ENCODE measurements at places on chromosomes 11 and 22.
A peak's percentile ranks its signal among the peaks of the same experiment; 100 is the strongest.

- peaks cover 2% of the 10 kb centered on the region for H3K36me3 ChIP-seq
- no peaks in the 10 kb centered on the region for H3K27me3 ChIP-seq
- DNase-seq: no peak
- peaks cover 6% of the 10 kb centered on the region for H3K4me1 ChIP-seq
- no peak overlapping the region for H3K27ac ChIP-seq
These were observed 6.3 kb downstream of the AMPD3 start for GRCh38 chr11:10461276-10461790.

DNA sequence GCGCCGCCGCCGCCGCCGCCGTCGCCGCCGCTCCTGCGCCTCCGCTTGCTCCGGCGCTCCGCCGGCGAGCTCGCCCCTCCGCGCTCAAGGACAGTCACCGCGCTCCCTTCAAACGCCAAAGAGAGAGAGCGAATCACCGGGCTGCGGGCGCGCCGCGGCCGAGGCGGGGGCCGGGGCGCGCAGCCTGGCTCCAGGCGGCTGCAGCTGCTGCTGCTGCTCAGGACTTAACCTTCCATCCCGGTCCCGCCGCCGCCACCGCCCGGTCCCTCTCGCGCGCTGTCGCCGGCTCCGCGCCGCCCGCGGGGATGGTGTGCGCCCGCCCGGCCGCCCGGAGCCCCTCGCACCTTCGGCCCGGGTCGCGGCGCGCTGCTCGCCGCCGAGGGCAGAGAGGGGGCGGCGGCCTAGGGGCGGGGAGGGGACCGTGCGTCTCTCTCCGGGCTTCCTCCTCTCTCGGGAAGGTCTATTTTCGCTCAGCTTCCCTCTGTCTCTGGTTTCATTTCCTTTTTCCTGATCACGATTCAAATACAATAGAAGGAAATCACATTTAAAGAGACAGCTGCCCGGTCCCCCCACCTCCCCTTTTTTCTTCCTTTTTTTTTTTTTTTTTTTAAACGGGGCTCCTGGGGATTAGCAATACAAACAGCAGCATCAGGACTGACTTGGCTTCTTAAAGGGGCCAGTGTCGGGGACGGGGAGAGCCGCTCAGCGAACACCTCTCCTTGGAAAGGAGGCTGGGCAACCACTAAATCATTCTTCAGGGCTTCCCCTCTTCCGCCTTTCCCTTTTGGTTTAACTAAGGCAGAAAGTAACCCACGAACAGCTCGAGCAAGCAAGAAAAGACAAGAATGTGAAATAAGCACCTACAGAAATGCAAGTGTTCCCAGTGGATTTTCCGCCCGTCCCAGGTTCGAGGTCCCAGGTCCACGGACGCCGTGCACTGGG is 22.1 kb downstream of the LMO2 start:
- H3K4me1 ChIP-seq: peaks cover 22% of the 10 kb centered on the region
- DNase-seq: no peak
- peak overlapping the region; percentile 36 for H3K27ac ChIP-seq
- peak overlapping the region; percentile 46 for H3K4me3 ChIP-seq
- peaks cover under 1% of the 10 kb centered on the region for H3K36me3 ChIP-seq
- peaks cover 8% of the 10 kb centered on the region for H3K27me3 ChIP-seq

DNA sequence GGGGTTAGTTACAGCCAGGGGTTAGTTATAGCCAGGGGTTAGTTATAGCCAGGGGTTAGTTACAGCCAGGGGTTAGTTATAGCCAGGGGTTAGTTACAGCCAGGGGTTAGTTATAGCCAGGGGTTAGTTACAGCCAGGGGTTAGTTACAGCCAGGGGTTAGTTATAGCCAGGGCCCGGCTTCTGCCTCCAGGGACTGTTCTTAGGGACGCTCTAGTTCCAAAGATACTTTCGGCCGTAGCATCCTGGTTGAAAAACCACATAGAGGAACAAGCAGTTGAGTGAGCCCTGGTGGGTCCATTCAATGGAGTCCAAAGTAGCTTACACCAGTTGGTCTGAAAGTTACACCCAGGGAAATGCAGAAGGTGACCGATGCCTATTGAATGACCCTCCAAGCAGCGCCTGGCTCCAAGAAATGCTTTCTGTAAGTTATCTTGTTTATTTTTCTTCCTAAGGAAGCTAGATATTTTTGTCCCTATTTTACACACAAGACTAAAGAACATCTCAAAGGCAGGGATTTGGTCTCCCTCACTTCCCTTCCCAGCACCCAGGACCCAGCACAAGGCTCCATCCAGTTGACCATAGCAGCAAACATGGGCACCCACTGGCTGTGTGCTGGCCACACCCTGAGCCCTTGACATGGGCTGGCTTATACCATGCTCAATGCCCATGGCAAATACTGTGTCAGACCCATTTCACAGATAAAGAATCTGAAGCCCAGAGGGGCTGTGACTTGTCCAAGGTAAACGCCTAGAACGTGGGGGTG is 49.7 kb upstream of the SHISAL1 start:
- no peak overlapping the region for H3K4me3 ChIP-seq
- peaks cover 46% of the 10 kb centered on the region for H3K4me1 ChIP-seq
- DNase-seq: no peak
- no peak overlapping the region for H3K27ac ChIP-seq
- no peaks in the 10 kb centered on the region for H3K36me3 ChIP-seq

GRCh38 chr11:20474882-20475517 is 87.5 kb downstream of the PRMT3 start:
- no peak for DNase-seq
- H3K27ac ChIP-seq: no peak overlapping the region
- no peak overlapping the region for H3K4me3 ChIP-seq
- no peaks in the 10 kb centered on the region for H3K27me3 ChIP-seq

DNA sequence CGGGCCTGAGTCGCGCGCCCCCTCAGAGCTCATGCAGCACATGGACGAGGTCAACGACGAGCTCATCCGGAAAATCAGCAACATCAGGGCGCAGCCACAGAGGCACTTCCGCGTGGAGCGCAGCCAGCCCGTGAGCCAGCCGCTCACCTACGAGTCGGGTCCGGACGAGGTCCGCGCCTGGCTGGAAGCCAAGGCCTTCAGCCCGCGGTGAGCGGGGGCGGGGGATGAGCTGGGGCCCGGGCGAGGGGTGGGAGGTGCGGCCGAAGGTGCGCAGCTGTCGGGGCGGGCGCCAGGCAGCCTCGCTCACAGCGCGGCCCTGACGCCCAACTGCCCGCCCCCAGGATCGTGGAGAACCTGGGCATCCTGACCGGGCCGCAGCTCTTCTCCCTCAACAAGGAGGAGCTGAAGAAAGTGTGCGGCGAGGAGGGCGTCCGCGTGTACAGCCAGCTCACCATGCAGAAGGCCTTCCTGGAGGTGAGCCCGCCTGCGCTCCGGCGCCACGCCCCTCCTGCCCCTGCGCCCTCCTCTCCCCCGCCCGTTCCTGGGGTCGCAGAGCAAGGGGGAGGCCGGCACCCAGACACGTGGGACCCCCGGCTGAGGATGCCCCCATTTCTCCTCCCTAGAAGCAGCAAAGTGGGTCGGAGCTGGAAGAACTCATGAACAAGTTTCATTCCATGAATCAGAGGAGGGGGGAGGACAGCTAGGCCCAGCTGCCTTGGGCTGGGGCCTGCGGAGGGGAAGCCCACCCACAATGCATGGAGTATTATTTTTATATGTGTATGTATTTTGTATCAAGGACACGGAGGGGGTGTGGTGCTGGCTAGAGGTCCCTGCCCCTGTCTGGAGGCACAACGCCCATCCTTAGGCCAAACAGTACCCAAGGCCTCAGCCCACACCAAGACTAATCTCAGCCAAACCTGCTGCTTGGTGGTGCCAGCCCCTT is 20.5 kb downstream of the EPS8L2 start:
- H3K27ac ChIP-seq: no peak overlapping the region
- H3K4me3 ChIP-seq: no peak overlapping the region
- peaks cover 60% of the 10 kb centered on the region for H3K27me3 ChIP-seq
- DNase-seq: no peak

- H3K27ac ChIP-seq: no peak overlapping the region
- H3K4me1 ChIP-seq: peaks cover 22% of the 10 kb centered on the region
- peaks cover 18% of the 10 kb centered on the region for H3K36me3 ChIP-seq
- no peaks in the 10 kb centered on the region for H3K27me3 ChIP-seq
- no peak for DNase-seq
These were observed 48.2 kb downstream of the MICAL3 start for GRCh38 chr22:17976121-17976520.

DNA sequence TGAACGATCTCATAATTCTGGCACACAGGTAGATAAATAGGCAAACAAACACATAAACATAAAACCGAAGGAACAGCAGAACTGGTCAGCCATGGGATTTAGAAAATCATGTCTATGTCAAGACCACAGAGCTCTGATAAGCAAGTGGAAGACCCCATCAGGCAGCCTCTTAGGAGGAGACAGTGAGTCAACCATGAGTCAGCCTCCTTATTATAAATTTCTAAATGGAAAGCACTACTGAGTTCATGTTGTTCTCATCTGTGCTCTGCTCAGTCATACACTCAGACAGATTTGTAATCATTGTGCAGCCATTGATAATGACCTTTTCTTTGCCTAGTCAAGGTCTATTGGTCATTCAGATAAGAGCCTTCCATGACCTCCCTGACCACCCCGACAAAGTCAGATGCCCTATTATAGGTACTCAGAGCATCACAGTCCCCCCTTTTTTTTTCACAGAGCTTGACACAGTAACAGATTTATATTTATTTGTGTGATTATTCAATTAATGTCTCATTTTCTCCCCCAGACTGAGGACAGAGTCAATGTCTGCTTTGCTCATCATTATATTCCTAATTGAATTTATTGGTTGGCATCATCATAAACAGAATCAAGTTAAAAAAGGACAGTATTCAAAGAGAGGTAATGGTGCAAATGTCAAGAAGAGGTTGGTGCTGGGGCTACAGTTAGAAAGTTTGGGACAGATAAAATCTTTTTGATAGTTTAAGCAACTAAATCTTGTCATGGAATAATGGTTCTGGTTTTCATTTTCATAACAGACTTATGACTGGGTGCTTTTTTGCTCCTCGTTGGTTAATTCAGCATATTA is 579.7 kb upstream of the CCDC90B start:
- no peak overlapping the region for H3K4me3 ChIP-seq
- H3K27me3 ChIP-seq: no peaks in the 10 kb centered on the region
- H3K27ac ChIP-seq: no peak overlapping the region
- no peak for DNase-seq
- H3K4me1 ChIP-seq: no peaks in the 10 kb centered on the region
- H3K36me3 ChIP-seq: no peaks in the 10 kb centered on the region

DNA sequence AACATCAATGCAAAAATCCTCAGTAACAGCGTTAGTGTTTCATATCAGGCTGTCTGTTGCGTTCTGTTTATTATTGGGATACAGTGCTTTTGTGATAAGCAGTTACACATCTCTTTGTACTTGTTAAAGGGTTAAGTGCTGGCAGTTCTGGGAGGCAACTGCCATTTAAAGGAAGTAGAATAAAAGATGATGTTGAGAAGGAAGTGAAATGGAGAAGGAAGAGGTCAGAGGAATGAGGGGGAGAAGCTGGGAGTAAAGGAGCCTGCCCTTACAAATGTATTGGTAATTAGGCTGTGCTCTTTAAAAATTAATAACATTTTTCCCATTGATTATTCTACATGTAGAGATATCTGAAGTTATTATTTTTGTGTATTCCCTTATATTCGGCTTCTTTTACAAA is 674.7 kb downstream of the NTM start:
- DNase-seq: no peak
- no peak overlapping the region for H3K27ac ChIP-seq
- no peak overlapping the region for H3K4me3 ChIP-seq
- no peaks in the 10 kb centered on the region for H3K36me3 ChIP-seq

DNA sequence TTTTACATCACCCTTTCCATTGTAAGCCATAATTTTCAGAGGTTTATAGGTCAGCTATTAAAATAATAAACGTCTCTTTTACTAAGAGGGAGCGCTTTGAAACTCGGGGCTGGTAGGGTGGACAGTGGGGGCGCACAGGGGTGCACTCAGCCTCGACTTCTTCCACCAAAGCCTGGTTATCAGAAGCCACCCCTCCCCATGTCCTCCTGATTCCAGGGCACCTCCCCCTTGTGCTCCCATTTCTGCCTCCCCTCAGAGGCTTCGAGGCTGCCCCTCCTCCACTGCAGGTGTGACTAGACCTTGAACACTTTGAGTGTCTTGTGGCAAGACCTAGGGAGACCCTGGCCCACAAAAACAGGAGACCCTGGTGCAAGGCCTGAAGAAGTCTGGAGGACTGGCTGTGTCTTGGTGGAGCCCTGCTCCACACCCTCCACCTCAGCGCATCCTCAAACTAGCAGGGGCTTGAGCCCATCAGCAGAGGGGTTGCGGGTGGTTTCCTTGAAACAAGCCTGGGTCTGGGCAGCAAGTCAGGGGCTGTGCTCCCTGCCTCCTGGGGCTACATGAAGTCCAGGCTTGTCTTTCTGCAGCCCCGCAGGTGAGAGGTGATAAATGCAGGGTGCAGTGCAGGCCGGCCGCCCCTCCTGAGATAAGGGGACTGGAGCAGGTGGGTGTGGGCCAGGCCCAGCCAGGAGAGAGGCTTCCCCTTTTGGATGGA is 3.0 kb downstream of the CDKN1C start:
- DNase-seq: no peak
- peaks cover 21% of the 10 kb centered on the region for H3K36me3 ChIP-seq
- H3K27ac ChIP-seq: no peak overlapping the region
- no peaks in the 10 kb centered on the region for H3K27me3 ChIP-seq
- H3K4me3 ChIP-seq: peak overlapping the region; percentile 45
- peaks cover 41% of the 10 kb centered on the region for H3K4me1 ChIP-seq

DNA sequence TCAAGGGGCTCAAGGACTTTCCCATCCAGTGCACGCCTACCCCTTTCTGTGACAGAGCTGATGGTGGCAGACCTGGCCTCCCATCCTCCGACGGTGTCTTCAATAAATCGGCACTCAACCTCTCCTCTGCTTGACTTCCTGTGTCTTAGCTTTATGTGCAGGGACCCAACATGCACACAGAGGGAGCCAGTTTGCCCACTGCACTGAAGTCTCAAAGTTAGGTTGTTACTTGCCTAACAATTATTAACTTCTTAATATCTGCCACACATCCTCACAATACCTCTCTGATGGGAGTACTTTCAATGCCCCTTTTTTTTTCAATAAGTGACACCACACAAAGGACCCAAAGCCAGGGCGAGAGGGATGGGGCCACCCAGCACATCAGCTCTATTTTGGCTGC is 3.6 kb downstream of the IZUMO1R start:
- no peak overlapping the region for H3K4me3 ChIP-seq
- no peaks in the 10 kb centered on the region for H3K36me3 ChIP-seq
- no peaks in the 10 kb centered on the region for H3K4me1 ChIP-seq
- no peak for DNase-seq
- no peak overlapping the region for H3K27ac ChIP-seq
- no peaks in the 10 kb centered on the region for H3K27me3 ChIP-seq

DNA sequence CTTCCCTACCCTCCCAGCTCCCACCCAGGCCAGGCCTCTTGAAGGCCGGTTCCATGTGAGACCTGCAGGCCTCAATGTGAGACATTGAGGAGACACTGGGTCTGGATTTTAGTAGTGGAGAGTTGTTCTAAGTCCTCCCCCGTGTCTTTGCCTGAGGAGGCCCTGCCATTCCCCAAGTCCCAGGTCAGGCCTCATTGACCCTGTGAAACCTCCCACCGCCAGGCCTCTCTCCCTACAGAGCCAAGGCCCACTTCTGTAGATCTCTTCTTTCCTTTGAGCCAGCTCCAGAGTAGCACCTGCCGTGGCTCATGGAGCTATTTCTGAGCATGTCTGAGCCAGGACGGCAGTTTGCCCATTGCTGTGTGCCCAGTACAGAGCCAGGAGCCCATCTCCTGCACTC is 1419.6 kb downstream of the TBC1D22A start:
- no peaks in the 10 kb centered on the region for H3K27me3 ChIP-seq
- H3K36me3 ChIP-seq: no peaks in the 10 kb centered on the region
- no peak overlapping the region for H3K4me3 ChIP-seq
- no peak for DNase-seq
- no peak overlapping the region for H3K27ac ChIP-seq
- H3K4me1 ChIP-seq: no peaks in the 10 kb centered on the region
